Fibroblast of skin of abdomen (primary cell): ENCODE measurements at places on chromosomes 2 and 18.
A peak's percentile ranks its signal among the peaks of the same experiment; 100 is the strongest.

GRCh38 chr18:62331581-62332356, 6.7 kb downstream of the TNFRSF11A start:
- no peak for DNase-seq

DNA sequence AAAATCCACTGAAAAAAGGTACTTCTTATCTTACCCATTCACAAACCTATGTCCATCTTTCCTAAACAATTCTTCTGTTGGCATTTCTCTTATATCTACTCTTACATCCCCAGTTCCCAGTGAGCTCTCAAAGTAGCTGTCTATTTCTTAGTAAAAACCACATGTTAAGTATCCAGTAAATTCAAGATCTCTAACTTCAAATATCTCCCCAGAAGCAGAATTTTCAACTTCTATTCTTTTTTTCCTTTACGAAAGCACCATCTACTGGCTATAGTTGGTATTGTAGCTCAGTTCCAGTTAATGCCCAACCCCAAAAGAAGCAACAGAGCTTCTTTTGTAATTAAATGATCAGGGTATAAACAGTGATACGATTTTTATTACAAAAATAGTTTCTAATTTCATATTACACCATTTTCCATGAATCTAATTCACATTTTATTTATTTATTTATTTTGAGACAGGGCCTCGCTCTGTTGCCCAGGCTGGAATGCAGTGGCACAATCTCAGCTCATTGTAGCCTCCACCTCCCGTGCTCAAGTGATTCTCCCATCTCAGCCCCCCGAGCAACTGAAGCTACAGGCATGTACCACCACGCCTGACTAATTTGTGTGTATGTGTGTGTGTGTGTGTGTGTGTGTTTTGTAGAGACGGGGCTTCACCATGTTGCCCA, 28.5 kb downstream of the HRH4 start:
- DNase-seq = peak; percentile 38

DNA sequence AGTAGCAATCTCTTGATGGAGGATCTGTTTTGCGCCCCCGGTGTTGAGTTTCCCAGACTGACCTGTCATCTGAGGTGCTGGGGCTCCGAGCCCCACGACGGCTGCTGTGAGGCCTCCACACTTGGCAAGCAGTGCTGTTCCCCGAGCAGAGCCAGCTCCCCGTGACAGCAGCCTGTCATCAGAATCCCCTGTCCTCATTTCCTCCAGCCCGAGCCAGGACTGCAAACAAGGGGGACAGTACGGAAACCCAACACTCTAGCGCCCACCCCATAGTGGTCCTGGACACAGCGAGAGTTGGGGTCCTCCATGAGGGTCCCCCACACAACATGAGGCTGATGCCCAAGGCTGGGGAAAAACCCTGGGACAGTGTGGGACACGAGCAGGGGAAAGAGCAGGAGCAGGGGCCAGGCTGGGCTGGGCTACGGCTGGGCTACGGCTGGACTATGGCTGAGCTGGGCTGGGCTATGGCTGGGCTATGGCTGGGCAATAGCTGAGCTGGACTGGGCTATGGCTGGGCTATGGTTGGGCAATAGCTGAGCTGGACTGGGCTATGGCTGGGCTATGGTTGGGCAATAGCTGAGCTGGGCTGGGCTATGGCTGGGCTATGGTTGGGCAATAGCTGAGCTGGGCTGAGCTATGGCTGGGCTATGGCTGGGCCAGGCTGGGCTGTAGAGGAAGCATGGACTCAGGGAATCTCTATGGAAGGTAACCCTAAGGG, 1.5 kb upstream of the KLHL30 start:
- DNase-seq = peak; percentile 34

GRCh38 chr2:138744713-138745112, 35.5 kb downstream of the NXPH2 start:
- DNase-seq = no peak

GRCh38 chr2:71504611-71505010, 51.2 kb downstream of the DYSF start:
- no peak for DNase-seq

DNA sequence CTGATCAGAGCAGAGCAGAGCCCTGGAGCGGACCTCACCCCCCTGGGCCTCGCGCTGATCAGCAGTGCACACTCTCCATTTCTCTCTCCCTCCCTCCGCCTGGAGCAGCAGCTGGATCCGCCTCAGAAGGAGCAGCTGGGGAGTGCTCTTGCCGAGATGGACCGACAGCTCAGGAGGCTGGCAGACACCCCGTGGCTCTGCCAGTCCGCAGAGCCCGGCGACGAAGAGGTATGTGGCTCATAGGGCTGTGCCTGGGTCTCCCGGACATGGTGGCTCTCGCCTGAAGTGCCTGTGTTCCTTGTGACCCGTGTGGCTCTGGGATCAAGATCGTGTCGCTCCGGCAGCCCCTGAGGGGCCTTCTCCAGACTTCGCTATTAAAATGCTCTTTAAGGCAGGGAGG, 102.5 kb downstream of the USP40 start:
- DNase-seq = no peak

DNA sequence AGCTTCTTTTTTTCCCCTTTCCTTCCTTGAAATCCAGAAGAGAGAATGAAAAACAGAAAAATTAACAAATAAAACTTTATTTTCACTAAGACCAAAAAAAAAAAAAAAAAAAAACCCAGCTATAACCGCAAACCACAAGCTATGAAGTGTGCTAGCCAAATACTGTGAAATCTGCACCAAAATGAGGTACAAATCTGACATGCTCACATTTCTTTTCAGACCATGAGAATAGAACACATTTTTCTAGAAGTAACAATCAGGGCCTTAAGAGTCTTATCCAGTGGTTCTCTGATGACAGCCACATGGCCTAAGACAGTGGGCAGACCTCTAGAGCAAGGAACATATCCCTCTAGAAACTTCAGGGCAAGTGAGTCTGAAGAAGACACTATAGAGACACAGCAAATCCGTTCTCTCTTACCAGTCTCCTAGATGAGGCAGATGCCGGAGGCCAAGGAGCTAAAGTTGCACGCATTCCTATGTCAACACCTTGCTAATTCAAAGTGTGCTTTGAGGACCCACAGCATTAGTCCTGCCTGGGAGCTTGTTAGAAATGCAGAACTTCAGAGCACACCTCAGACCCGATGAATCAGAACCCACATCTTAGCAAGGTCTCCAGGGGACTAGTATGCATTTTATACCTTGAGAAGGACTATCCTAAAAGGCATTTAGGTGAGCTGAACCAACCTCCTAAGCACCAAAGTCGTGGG, 317.1 kb downstream of the MYCN start:
- DNase-seq = no peak

GRCh38 chr18:5975111-5976002, 80.0 kb upstream of the TMEM200C start:
- DNase-seq = peak; percentile 77

- no peak for DNase-seq
Observed at GRCh38 chr18:51623653-51624052, 426.2 kb upstream of the MEX3C start.

- peak; percentile 2 for DNase-seq
Observed at GRCh38 chr18:32093523-32093922, 1.8 kb downstream of the RNF138 start.

GRCh38 chr18:58251416-58251815, 207.4 kb downstream of the NEDD4L start:
- DNase-seq = no peak

DNA sequence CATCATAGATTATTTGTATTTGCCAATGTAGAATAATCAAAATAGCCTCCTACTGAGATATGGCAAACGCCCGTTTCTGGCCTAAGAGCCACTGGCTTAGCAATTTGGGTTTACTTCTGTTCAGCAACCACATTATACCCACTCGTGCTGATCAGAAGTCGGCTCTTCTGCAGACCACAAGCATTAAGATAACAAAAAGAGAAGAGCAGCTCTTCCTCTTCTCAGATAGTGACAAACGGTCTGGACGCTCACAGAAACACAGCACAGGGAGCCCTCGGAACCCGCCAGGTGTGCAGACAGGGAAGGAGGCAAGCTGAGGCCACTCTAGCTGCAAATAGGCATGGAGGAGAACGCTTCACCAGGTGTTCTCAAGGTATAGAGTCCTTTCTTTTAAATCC, 164.0 kb downstream of the HDAC4 start:
- no peak for DNase-seq

DNA sequence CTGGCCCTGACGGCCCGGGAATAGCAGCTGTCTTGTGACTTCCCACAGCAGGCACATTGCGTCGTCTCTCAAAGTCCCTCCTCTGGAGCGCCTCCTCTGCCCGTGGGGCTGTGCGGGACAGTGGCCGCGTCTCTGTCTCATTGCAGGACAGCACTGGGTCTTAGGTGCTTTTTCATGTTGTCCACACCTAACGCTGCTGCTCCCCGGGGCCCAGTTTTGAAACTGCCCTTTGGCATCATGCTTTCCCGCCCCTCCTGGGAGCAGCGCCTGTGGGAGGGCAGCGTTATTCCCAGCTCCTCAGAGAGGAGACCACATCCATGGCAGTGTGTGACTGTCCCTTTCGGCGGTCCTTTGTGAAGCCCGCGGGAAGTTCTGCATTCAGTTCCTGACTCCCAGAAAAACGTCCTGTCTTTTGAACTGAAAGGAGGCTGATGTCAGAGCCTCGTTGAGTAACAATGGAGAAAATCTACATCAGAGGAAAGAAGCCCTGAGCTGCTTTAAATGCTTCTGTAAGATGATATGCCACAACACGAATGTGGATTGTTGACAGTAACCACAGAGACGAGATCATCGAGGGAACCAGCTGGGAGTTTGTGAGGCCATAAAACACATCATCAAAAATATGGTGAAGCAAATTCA, 226.0 kb downstream of the FAM210A start:
- DNase-seq = peak; percentile 89

DNA sequence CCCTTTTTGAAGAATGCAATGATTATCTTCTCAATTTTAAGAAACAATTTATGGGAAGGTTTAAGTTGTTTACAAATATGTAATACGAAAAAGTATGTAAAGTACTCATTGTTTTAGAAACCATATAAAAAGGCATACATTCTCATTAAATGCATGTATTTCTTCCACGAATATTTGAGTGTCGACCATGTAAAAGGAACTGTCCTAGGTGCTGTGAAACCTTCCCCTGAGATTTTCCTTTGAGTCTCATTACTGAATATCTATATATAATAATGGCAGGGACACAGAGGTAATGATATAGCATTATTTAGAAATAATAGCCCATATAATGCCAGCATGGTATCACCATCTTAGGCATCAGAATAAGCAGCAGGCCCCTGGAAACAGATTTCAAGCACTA, 239.3 kb downstream of the ERBB4 start:
- DNase-seq = no peak

- no peak for DNase-seq
Observed at GRCh38 chr2:185381631-185382030, 357.0 kb upstream of the FSIP2 start.

- DNase-seq = no peak
Observed at GRCh38 chr2:208501206-208501605, 94.6 kb downstream of the PTH2R start.

GRCh38 chr2:136527560-136527959, 237.8 kb upstream of the THSD7B start:
- no peak for DNase-seq

- DNase-seq = no peak
Observed at GRCh38 chr2:145591109-145591809, 1071.3 kb upstream of the ZEB2 start.

GRCh38 chr2:113224647-113225236, 51.0 kb downstream of the PSD4 start:
- no peak for DNase-seq

DNA sequence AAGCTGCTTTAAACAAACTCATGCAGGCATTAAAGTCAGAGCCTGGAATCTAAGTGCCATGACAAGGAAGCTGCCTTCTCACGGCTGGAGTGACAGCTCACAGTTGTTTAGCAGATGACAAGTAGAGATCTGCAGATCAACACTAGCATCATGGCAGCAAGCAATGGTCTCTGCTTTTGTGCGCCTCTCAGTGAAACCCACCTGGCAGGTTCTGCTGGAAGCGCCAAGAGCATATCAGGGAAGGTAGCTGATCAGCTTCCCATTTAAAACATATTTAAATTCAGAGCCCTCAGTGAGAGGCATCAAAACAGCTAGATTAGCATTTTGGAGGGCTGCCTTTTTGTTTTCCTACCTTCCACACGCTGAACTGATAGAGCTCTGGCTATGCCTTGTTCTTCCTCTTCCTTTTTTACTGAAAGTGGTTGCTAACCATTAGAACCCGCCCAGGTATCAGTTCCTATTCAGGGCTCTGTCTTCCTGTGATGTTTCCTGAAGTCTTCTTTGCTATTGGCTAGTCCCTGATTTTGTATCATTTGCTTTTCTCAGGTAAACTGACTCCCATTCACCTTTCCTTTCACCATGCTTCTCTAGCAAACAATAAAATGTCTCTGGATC, 70.8 kb downstream of the TMEM200C start:
- no peak for DNase-seq

- DNase-seq = no peak
Observed at GRCh38 chr2:8036366-8036765, 645.5 kb upstream of the ID2 start.

GRCh38 chr2:117359266-117359914, 455.1 kb upstream of the DDX18 start:
- DNase-seq = no peak

GRCh38 chr2:224772494-224772893, 56.3 kb upstream of the CCDC195 start:
- DNase-seq = no peak

GRCh38 chr2:203973000-203973399, 36.4 kb downstream of the ICOS start:
- no peak for DNase-seq

DNA sequence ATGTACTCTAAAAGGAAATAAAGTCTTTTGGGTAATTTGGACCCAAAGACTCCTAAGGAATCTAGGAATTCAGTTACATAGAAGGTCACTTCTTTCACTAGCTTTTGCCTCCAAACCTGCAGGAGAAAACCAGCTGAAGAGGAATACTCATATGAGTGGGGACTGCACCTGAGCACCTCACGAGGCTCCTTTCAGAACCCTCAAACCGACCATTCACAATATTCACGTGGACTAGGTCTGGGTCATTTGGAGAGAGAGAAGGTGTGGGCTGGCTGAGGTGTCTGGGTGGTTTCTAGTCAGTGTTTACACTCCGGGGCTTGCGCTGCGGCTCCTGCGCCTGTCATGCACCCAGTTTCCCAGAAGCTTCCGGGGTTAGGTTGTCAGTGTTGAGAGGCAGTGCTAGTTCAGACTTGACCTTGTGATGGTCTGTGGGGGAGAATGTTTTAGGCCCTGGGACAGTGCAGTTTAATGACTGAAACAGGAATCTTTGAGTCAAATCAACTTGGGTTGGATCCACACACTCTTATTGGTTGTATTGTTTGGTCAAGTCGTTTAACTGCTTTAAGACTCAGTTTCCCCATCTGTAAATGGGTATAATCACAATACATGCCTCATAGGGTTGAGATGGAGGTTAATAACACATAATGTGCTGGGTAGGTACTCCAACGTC, 78.4 kb downstream of the LIMS1 start:
- no peak for DNase-seq
